Stimulated activated CD4-positive, alpha-beta T cell treated with anti-CD3 and anti-CD28 coated beads, Interleukin-4, amount 100 ng/mL, for 48 hours (primary cell): ENCODE measurements at places on chromosomes 7 and 10.

DNA sequence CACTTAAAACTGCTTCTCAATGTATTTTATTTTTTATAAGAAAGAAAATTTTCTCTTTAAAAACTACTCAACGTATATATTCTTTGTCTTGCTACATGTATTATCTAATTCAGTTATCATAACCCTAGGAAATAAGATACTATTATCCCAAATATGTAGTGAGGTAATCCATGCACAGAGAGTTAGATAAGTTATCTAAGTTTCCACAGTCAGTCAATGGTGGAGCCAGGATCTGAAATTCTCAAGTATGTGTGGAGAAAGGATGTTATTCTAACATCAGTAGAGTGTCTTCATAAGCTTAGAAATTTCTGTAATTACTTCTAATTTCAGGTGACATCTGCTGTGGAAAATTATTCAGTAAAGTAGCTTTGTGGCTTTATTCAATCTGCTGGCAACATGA lies 239.9 kb downstream of the CSTF2T start:
- no peak for DNase-seq

GRCh38 chr10:32376771-32377170 lies 29.8 kb upstream of the EPC1 start:
- no peak for DNase-seq

DNA sequence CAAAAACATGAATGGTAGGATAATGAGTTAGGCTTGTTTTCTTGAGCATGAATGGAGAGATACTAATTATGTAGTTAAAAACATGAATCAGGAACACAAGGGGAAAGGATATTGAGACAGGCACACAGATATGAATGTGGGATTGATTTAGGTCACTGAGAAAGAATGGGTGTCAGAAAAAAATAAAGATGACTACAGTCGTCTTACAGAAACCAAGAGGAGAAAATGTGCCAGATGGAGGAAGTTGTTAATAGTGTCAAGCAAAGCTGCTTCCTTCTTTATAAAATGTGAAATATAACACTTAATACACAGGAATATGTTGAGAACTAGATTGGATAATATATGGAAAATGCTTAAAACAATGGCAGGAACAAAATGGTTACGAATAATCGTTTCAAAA lies 173.3 kb upstream of the BET1 start:
- DNase-seq, result no peak

GRCh38 chr10:16436367-16436757 lies 448 bp upstream of the PTER start:
- no peak for DNase-seq

DNA sequence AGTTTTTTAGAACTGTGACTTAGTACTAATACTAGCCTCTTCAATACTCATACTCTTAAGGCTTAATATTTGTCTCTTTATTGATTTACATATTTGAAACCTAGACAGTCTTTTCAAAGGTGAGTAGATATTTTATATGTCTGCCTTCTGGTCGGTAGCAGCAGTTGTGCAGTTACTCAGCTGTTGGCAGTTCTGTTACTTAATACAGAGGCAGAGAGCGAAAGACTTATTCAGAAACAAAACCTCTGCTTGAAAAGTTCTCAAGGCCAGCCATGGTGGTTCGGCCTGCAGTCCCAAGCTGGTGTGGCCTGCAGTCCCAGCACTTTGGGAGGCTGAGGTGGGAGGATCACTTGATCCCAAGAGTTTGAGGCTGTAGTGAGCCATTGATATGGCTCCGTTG lies 84.2 kb downstream of the AUTS2 start:
- no peak for DNase-seq
